Foreskin keratinocyte (primary cell): ENCODE measurements at places on chromosomes 5 and 9.
A peak's percentile ranks its signal among the peaks of the same experiment; 100 is the strongest.

DNA sequence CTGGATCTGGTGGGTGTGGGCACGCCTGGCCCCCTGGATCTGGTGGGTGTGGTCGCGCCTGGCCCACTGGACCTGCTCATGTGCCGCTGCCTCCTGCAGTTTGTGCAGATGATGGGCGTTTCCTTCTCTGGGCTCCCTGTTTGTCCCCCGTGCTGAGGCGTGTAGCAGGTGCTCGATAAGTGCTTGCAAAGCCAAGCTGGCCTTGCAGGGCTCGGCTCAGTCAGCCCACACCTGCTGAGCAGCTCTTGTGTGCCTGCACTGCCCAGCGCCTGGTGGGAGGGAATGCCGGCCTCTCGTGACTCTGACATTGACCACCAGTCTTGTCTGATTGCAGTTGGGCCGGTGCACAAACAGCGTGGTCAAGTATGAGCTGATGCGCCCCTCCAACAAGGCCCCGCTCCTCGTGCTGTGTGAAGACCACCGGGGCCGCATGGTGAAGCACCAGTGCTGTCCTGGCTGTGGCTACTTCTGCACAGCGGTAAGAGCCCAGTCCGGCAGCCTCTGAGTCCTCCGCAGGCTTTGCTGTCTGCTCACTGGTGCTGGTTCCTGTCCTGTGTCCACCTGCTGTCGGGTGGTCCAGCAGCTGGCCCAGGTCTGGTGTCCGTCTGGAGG, 102.7 kb upstream of the CACNA1B start:
- no peak for DNase-seq

GRCh38 chr5:160793530-160793899, 58.5 kb downstream of the ATP10B start:
- peak; percentile 10 for DNase-seq

DNA sequence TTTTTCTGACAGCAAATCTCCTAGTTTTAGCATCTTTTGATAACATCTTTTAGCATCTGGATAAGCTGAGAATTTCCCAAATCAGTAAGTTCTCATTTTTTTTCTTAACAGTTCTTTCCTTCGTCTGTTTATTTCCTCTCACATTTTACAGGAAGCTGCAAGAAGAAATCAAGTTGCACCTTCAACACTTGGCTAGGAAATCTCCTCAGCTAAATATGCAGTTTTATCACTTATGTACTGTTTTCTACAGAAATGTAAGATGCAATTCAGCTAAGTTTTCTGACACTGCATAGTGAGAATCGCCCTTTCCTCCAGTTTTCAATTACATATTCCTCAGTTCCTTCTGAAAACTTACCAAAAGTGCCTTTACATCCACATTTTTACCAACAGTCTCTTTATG, 59.0 kb upstream of the MSX2 start:
- no peak for DNase-seq

DNA sequence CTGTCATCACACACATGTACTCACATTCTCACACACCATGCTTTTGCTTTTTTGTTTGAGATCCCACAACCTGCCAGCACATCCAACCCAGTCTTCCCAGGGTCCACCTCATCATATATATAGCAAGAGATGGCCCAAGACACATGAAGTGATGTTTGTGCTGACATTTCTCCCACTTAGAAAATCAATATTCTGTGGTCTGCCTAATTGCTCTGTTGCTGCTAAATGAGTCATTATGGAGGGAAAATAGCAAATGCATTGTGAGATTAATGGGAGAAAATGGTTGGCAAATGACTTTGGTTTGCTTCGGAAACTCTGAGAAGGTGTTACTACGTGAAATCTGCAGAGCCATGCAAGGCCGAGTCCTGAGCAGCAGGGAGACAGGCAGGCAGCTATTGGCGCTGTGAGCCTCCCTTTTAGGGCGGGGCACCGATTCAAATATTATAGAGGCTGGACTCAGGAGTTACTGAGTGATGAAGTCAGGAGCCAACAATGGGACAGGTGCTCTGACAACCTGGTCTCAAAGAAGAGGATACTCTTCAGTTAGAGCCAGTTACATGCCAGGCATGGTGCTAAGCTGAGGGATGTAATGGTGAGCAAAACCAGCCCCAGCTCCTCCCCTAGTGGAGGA, 62.8 kb downstream of the DAB2IP start:
- no peak for DNase-seq

- DNase-seq: no peak
Measured at GRCh38 chr9:93245437-93245970, 61.6 kb downstream of the WNK2 start.

DNA sequence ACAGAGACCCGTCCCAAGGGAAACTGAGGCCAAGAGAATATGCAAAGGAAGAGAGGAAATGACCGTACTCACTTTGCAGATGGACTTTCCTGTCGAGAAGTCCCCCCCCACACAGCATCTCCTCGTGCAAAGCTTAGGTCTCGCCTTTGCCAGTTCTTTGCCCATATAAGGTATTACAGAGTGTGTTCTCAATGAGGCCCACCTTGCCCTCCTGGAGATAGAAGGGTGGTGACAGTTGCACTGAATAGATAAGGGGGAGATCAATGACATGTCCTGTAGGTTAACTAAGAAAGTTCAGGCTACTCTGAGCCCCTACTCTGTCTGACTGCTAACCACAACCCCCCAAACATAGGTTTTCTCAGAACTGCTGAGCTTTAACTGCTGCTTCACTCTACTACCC, 68.2 kb upstream of the SPTLC1 start:
- no peak for DNase-seq

- no peak for DNase-seq
Measured at GRCh38 chr9:136886610-136887597, 588 bp downstream of the TRAF2 start.

DNA sequence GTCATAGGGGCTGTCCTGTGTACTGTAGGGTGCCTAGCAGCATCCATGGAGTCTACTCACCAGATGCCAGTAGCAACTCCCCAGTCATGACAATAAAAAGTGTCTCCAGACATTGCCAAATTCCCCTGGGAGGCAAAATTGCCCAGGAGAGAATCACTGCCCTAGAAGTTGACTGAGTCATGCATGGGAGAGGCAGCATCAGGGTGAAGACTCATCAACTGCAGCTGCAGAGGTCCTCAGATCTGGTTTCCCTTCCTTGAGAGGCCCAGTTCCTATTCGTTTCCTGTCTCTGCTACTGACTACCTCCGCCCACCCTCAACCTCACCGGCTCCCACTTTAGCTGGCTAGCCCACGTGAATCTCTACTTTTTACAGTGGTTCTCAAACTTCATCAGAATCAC, 88.6 kb upstream of the AGXT2 start:
- peak; percentile 80 for DNase-seq

DNA sequence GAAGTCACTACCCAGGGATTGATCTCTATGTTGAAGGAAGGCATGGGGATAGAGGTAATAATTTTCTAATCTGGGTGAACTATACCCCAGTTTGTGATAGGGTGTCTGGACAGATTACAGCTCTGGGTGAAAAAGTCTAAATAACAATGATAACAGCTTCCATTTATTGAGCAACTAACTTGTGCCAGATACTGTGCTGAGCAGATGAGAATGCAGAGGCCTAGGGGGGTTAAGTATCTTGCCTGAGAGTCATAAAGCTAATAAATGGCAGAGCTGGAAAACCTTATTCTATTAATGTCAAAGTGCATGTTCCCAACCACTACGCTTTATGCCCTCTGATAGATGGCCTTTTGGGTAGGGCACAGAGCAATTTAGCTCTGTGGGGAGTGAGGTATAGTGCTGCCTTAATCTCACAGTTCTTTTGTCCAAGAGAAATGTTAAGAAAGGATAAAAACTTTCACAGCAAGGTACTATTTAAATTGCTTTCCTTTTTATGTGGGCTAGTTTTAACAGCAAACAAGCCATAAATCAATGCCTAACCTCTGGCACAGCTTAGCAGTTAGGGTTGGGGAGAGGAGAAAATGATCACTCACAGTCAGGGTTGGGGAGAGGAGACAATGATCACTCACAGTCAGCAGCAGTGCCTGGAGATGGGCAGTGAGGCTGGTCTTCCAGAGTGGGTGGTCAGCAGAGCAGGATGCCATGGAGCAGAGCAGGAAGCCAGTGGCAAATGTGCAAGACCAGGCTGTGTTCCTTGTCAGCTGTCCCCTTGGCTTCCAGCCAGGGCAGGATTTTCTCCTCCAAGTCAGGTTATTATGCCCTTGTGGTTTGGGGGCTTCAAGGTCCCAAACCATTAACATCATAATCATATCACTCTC, 187.0 kb downstream of the CARTPT start:
- no peak for DNase-seq

- no peak for DNase-seq
Measured at GRCh38 chr5:126801992-126802294, 25.0 kb downstream of the LMNB1 start.

- no peak for DNase-seq
Measured at GRCh38 chr5:150694612-150695011, 6.2 kb downstream of the RBM22 start.

- peak; percentile 68 for DNase-seq
Measured at GRCh38 chr5:178895615-178896571, at the start of gene ZFP2. TSS of gene ZFP2 (plus strand) at chr5:178895913. CDS start at chr5:178931314, 35,401 bp downstream.

DNA sequence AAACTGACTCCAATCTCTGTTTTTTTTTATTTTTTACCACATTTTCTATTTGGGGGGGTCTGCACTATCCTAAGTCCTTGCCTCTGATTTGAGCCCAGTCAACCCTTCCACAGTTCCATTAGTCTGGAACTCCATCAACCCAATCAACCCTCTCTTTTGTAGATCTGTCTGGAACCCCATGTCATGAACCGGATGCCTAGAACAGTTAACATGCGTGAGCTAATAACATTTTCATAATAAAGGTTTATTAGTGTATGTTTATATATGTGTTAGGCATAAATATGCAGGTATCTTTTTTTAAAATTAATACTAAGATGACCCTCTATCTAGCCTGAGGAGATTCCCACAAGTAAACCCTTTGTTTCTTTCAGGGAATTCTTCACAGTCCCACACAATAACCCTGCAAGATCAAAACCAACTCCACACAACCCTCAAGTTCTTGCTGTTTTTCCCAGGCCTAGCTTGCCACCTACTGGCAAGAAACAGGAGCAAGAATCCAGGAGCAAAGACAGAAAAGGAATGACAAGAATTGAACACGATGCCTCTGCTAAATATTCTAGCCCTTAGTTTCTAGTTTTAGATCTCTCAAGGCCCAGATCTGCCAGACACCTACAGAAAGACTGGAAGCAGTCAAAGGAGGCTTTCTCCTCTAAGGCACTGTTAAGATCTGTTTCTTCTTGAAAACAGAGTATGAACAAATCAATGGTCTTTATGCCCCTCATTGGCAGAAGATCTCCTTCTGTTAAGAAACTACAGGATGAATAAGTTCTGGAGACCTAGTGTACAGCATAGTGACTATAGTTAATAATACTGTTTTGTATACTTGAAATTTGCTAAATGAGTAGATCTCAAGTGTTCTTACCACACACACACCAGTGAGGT, 100.4 kb downstream of the TRIM36 start:
- DNase-seq: peak; percentile 11

GRCh38 chr5:111070272-111071134, 1.0 kb upstream of the TSLP start:
- DNase-seq: no peak

DNA sequence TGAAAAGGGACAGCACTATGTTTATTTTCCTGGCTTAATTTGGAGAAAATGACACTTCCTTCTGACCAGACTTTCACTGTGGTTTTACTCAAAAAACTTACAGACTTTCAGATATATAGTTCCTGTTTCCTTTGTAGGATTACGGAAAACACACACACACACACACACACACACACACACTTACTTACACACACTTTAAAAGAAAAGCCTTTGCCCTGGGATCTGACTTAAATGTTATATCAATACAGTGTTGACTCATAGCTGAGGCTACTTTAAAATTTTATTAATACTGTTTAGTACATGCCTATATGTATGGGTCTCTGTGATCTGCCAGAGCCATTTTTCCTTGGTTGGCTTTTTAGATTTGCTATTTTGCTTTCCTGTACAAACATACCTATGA, 758.3 kb downstream of the DNAH5 start:
- no peak for DNase-seq

GRCh38 chr5:27387535-27388073, 349.2 kb upstream of the CDH9 start:
- DNase-seq: no peak

GRCh38 chr5:39213447-39214207, 5.7 kb downstream of the FYB1 start:
- DNase-seq: no peak
